ENCODE measurements at places on chromosomes 12 and 14. TPM values are rescaled to one million over a fixed set of nuclear protein-coding genes. Genes with fewer than 3 reads are reported as not detected.

Gene SYCP3
- total RNA-seq: not detected

Gene SLCO1C1
- total RNA-seq: not detected

Gene ADAMTS20
- total RNA-seq: not detected

Gene FIGNL2
- total RNA-seq: 0.31 TPM

Gene SDR9C7
- total RNA-seq: not detected

Gene ADCK1
- total RNA-seq: 1.3 TPM

Gene LRRC9
- total RNA-seq: not detected

Gene SYNDIG1L
- not detected for total RNA-seq

Gene MYBPC1
- total RNA-seq: not detected

Gene SMOC1
- not detected for total RNA-seq

Gene BCL11B
- total RNA-seq: under 0.01 TPM

Gene SLC17A8
- total RNA-seq: not detected

Gene TRIM9
- total RNA-seq: not detected

Gene GAS2L3
- total RNA-seq: 25.3 TPM

Gene ISM2
- not detected for total RNA-seq

Gene KLHL33
- total RNA-seq: under 0.01 TPM

Gene LUM
- total RNA-seq: 0.57 TPM

Gene FAM181A
- not detected for total RNA-seq

Gene C14orf180
- not detected for total RNA-seq
